GM13976 (cell line): ENCODE measurements at places on chromosomes 1 and 21.
A peak's percentile ranks its signal among the peaks of the same experiment; 100 is the strongest.

DNA sequence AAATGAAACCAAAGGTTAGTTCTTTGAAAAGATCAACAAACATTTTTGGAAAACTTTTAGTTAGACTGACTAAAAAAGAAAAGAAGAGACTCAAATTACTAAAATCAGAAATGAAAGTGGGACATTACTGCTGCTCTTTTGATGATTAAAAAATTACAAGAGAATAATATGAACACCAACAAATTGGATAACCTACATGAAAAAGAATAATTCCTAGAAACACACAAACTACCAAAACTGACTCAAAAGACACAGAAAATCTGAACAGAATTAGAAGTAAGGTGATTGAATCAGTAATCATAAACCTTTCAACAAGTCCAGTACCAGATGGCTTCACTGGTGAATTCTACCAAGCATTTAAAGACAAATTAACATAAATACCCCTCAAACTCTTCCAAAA is 5.6 kb downstream of the KIFAP3 start:
- DNase-seq = no peak

- DNase-seq = no peak
Measured at GRCh38 chr1:12622506-12622905, 4.5 kb upstream of the DHRS3 start.

DNA sequence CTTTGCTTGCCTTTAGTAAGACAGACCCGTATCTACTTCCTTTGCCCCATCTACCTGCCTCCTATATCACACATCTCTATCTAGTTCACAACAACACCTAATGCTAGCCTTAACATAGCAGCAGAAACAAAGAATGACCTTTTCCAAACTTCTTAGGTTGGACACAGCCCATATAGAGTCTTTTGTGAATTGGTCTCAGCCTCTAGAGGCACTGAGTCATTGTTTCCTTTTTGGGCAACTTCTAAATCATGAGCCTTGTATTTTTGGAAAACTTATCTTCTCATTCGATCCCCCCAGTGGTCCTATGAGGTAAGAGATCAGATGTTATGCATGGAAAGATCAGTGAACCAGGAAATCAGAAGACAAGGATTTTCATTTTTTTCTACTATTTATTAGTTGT is 679.4 kb upstream of the USP24 start:
- DNase-seq = no peak

DNA sequence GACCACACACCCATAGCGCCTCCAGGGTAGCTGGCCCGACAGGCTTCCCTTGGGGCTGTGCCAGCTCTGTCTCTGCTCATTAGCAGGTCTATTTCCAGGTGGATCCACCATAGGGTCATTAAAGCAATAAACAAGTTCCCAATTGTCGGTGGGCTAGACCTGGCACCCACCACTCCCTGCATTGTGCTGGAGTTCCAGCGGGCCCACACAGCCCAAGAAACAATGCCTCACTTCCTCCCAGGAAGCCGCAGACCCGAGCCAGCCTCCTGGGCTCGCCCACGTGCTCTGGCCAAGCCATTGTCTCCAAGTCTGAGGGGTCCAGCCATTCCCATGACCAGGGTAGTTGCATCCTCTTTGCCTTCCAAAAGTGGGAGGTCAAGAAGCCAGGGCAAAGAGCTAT is 27.5 kb upstream of the SOX13 start:
- DNase-seq = no peak

GRCh38 chr1:228849011-228849541 is 113.8 kb downstream of the RHOU start:
- DNase-seq = no peak

DNA sequence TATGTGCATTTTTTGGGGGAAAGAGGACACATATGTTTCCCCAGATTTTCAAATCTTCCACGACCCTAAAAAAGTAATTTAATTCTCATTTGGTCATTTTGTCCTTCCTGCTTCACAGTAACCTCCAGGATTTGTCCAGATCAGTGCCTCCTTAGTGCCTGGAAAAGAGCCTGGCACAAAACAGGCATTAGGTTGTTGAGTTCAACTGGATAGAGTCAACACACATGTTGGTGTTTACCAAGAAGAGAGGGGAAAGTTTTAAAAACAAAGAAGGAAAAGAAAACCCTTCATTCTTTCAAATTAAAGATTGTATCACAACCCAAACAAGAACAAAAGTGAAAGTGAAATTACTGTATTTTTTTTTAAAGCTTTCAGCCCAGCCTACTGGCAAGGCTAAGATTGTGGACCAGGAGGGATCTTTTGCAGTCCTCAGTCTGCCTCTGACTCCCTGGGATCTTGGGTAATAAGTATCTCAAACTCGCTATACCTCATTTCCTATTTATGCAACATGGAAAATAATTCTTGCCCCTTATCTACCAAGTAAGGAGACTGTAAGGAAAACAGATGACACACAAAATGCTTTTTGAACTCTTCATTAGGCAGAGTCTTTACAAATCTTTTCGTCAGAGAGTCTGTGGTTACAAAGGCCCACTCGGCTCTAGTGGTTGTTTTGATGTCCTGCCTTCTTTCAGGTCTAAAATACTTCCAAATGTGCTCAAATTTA is 57.8 kb downstream of the ZNF281 start:
- DNase-seq = peak; percentile 49
